ENCODE measurements at places on chromosomes 7 and 10. TPM values are rescaled to one million over a fixed set of nuclear protein-coding genes. Genes with fewer than 3 reads are reported as not detected.

The PHYHIPL gene
- total RNA-seq: 0.30 TPM

- no peak overlapping the region for H3K27ac ChIP-seq
- H3K27me3 ChIP-seq: no peaks in the 10 kb centered on the region
- DNase-seq: no peak
- H3K36me3 ChIP-seq: no peaks in the 10 kb centered on the region
These were observed 42.5 kb downstream of the ABLIM1 start for GRCh38 chr10:114615600-114616007.

- no peaks in the 10 kb centered on the region for H3K4me1 ChIP-seq
- H3K4me3 ChIP-seq: no peak overlapping the region
- no peak for DNase-seq
- no peaks in the 10 kb centered on the region for H3K36me3 ChIP-seq
- H3K27me3 ChIP-seq: no peaks in the 10 kb centered on the region
These were observed 156.0 kb downstream of the GLI3 start for GRCh38 chr7:42080841-42081586.

DNA sequence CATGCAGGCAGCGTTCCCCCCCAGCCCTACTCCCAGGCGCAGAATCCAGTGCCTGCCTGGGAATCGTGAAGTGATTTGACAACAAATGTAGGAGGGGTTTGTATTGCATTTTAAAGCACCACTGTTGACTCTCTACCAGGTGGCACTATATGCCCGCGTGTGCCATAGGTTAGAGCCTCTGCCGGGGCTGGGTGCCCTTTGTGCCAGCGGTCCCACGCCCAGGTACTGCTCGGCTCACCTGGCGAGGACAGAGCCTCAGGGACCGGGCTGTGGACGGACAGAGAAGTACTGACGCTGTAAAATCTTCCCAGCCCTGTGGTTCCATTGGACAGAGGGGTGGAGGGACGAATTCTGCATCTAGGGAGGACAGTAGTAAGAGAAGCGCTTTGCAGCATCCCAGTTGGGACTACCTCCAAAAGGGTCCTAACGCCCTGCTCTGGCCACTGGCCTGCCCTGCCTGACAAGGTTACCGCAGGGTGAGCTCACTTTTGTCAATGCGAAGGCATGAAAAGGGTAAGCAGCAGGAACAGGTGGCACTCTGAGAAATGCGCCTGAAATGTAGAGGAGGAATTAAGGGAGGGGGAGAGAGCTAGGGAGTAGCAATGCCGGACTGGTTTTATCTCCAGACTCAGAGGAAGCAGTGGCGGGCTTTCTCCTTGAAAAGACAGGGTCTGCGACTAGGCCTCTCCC is 788 bp upstream of the CACNA2D1 start:
- H3K4me3 ChIP-seq: peak overlapping the region; percentile 46
- peaks cover 22% of the 10 kb centered on the region for H3K27me3 ChIP-seq
- peak overlapping the region; percentile 52 for H3K27ac ChIP-seq
- H3K4me1 ChIP-seq: no peaks in the 10 kb centered on the region

The ZNF239 gene
- total RNA-seq: 1.2 TPM

DNA sequence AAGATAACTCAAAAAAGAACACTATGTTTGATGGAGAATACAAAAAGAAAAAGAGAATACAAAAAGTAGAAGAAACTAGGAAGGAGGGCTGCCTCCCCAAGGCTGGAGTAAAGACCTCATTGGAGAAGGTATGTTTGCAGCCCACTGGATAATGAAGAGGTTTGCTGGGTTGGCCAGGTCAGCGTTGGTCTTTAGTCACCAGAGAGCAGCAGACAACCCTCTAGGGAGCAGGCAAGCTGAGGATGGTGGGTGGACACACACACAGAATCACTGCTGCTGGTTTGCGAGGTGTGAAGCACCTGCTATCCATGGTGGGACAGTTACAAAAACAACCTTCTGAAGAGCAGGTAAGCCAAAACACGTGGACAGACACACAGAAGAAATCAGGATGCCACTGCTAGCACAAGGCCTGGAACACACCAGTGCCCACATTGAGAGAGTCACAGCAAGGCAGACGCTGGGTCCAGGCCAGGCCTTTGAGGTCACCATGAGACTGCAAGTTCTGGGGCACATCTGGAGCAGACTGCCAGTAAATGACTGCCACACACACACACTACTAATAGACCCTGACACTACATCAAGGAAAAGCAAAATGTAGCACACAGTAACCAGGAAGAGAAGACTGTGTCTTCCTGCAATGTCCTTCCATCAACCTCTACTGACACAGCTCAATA is 43.0 kb downstream of the MTERF1 start:
- no peak for DNase-seq
- H3K4me3 ChIP-seq: no peak overlapping the region
- H3K27me3 ChIP-seq: no peaks in the 10 kb centered on the region

The AKR1C2 gene
- 39.9 TPM for total RNA-seq

The LEP gene
- 0.07 TPM for total RNA-seq

The TRIL gene
- 1.9 TPM for total RNA-seq

DNA sequence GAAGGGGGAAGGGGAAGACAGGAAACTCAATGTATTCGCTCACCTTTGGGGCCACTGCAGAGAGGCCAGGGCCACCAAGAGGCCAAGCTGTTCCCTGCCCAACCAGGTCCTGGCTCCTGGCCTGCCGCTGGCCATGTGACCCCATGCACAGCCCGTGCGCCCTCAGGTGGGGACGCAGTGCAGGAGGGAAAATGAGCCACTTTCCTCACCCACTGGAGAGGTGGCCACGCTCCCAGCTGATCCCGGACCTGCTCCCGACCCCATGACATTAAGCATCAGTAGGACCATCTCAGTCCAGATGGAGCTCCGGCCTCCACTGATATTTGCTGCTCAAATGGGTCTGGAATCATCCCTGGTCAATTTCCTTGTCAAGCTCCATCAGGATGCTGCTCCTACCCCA is 40.2 kb downstream of the HSPA12A start:
- no peaks in the 10 kb centered on the region for H3K4me1 ChIP-seq
- H3K36me3 ChIP-seq: no peaks in the 10 kb centered on the region
- H3K27ac ChIP-seq: no peak overlapping the region
- H3K27me3 ChIP-seq: no peaks in the 10 kb centered on the region

DNA sequence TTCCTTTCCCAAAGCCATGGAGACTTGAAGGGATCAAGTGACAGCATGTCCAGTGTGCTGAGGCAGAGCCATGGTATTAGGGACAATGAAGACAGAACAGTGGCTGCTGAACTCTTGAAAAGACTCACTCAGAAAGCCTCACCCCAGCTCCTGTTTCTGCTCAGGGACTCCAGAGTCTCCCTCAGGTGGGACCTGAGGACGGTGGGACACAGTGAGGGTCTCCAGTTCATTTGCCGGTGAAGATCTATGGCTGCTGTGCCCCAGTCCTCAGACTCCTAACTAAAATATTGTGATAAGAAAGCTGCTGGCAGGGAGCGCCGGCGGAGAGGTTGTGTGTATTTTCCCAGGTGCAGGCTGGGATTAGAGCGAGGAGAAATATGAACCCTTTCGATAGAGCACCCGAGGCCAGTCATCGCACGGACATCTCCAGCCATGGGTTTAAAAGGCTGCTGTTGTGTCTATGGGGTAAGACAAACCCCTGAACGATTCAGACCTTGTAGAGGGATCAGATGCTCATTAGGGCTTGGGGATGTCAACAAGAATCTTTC is 57.2 kb downstream of the C7orf25 start:
- no peak overlapping the region for H3K27ac ChIP-seq
- H3K27me3 ChIP-seq: no peaks in the 10 kb centered on the region
- no peak for DNase-seq
- no peaks in the 10 kb centered on the region for H3K4me1 ChIP-seq
- H3K36me3 ChIP-seq: no peaks in the 10 kb centered on the region
- no peak overlapping the region for H3K4me3 ChIP-seq

The ZNF398 gene
- total RNA-seq: 10.2 TPM

- no peak for DNase-seq
- no peak overlapping the region for H3K27ac ChIP-seq
- H3K36me3 ChIP-seq: no peaks in the 10 kb centered on the region
- no peaks in the 10 kb centered on the region for H3K4me1 ChIP-seq
- no peak overlapping the region for H3K4me3 ChIP-seq
These were observed 122.3 kb upstream of the MDFIC start for GRCh38 chr7:114799628-114800028.

DNA sequence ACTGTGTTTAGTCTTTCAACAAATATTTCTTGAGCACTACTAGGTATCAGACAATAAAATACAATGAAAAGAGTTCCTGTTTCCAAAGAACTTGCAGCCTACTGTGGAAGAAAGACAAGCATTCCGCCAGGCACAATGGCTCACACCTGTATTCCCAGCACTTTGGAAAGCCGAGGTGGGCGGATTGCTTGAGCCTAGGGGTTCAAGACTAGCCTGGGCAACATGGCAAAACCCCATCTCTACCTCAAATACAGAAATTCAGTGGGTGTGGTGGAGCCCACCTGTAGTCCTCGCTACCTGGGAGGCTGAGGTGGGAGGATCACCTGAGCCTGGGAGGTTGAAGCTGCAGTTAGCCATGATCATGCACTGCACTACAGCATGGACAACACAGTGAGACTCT is 6.1 kb downstream of the SVOPL start:
- no peak overlapping the region for H3K4me3 ChIP-seq
- no peaks in the 10 kb centered on the region for H3K4me1 ChIP-seq
- H3K27ac ChIP-seq: no peak overlapping the region

DNA sequence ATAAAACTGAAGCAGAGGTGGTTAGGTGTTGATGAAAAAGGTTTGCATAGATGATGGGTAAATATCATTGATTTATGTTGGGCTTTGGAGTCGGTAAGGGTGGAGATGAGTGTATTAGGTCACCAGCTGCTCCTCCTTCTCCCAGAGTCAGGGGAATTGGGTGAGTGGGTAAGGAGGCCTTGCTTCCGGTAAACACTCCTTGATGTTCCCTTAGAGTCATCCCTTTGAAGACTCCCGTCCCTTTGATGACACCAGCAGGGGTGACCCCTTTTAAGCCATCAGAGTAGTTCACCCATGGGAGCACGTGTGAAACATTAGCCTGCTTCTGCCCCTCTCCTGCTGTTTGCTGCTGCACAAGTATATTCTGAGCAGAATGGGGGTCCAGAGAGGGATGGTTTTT is 92.2 kb upstream of the DKK1 start:
- no peak overlapping the region for H3K27ac ChIP-seq
- no peaks in the 10 kb centered on the region for H3K4me1 ChIP-seq
- H3K27me3 ChIP-seq: no peaks in the 10 kb centered on the region
- H3K4me3 ChIP-seq: no peak overlapping the region

The BTAF1 gene
- total RNA-seq: 20.7 TPM

DNA sequence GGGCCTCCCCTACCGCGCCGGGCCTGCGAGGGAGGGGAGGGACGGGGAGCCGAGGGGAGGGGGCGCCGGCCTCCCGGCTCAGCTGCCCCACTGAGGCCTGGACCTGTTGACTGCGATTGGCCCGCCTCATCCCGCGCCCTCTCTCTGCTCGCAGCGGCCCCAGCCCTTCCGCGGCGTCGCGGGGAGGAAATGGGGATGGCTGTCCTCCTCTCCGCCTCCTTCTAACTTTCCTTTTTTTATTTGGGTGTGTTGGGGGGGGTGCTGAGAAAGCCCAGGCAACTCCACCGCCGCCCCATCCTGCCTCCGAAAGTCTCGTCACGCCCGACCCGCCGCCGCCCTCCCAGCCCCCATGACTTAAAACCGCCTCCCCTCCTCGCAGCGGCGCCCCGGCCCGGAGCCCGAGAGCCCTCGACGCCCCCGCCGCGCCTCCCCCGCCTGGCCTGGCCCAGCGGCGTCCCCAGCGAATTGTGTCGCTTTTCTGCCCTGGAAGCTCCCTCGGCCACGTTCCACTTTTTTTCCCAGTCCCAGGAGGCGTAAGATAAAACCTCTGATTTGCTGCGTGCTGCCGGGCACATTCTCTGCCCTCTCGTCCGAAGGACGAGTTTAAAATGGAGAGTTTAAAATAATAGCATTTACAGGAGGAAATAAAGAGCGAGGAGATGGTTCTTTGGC is 842 bp upstream of the SKIDA1 start:
- peak overlapping the region; percentile 62 for H3K4me3 ChIP-seq
- no peaks in the 10 kb centered on the region for H3K4me1 ChIP-seq
- DNase-seq: peak; percentile 71
- H3K27ac ChIP-seq: peak overlapping the region; percentile 88

The ASB15 gene
- not detected for total RNA-seq

The OPN1SW gene
- not detected for total RNA-seq

The GATA3 gene
- total RNA-seq: 0.48 TPM

DNA sequence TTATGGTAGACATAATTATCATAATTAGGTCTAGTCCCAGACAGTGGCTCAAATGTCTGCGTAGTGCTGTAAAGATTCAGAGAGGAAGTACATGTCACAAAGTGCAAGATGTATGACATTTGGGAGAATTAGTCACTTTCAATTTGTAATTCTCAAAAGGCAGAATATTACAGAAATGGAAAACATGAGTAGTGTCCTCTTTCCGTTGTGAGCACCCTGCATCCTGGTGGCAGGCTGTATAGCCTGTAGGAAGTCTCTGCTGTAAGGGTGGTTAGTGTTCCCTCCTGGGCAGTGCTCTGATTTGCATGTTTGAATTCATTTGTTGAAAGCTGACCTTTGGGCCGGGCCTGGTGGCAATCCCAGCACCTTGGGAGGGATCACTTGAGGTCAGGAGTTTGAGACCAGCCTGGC is 17.0 kb downstream of the CDK14 start:
- H3K4me3 ChIP-seq: no peak overlapping the region
- no peaks in the 10 kb centered on the region for H3K4me1 ChIP-seq
- H3K27me3 ChIP-seq: no peaks in the 10 kb centered on the region
- no peak overlapping the region for H3K27ac ChIP-seq

- H3K36me3 ChIP-seq: no peaks in the 10 kb centered on the region
- no peaks in the 10 kb centered on the region for H3K4me1 ChIP-seq
- H3K4me3 ChIP-seq: no peak overlapping the region
- H3K27ac ChIP-seq: no peak overlapping the region
These were observed 408.6 kb upstream of the NPVF start for GRCh38 chr7:25636871-25637283.

DNA sequence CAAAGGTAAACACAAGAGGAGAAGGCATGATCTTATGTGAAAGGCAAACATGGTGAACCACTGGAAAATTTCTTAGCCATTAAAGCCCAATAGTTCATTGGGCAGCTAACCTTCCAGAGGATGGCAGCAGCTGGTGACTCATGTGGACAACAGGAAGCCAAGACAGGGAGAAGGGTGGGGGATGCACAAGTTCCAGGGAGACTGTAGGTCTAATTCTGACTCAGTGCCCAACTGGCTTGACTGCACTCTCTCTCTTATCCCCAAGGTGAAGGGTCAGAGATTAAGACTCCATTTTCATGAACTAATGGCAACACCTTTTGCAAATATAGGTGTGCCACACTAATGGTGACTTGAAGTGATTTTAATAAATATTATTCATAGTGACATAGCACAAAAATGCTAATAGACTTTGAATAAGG is 47.9 kb upstream of the SLC35B4 start:
- no peaks in the 10 kb centered on the region for H3K36me3 ChIP-seq
- H3K4me1 ChIP-seq: no peaks in the 10 kb centered on the region
- H3K27me3 ChIP-seq: no peaks in the 10 kb centered on the region
- H3K4me3 ChIP-seq: no peak overlapping the region
- H3K27ac ChIP-seq: no peak overlapping the region
- DNase-seq: no peak
